ENCODE measurements at places on chromosomes 13 and 19. TPM values are rescaled to one million over a fixed set of nuclear protein-coding genes. Genes with fewer than 3 reads are reported as not detected.
A peak's percentile ranks its signal among the peaks of the same experiment; 100 is the strongest.

Gene ADGRE3
- total RNA-seq: not detected

GRCh38 chr13:112179995-112180394 is 113.0 kb downstream of the SOX1 start:
- H3K4me3 ChIP-seq: no peak overlapping the region
- H3K4me1 ChIP-seq: peaks cover 9% of the 10 kb centered on the region
- H3K27me3 ChIP-seq: no peaks in the 10 kb centered on the region
- DNase-seq: no peak
- H3K27ac ChIP-seq: no peak overlapping the region

Gene ZNF544
- total RNA-seq: 38.8 TPM

Gene CYP2F1
- total RNA-seq: not detected

Gene CGB3
- total RNA-seq: not detected

Gene CEACAM16
- not detected for total RNA-seq

DNA sequence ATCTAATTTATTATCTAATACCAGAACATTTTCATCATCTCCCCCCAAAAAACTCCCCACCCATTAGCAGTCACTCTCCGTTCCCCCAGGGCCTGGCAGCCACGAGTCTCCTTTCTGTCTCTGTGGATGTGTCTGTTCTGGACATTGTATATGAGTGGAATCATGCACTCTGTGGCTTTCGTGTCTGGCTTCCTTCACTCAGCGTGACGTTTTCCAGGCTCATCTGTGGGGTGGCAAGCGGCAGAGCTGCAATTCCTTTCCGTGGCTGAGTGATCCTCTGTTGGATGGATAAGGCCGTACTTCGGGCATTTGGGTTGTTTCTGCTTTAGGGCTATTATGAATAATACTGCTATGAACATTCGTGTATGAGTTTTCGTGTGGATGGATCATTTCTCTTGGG is 3.1 kb downstream of the AP2S1 start:
- DNase-seq: no peak
- no peak overlapping the region for H3K27ac ChIP-seq
- H3K36me3 ChIP-seq: peaks cover 44% of the 10 kb centered on the region
- H3K27me3 ChIP-seq: no peaks in the 10 kb centered on the region
- peaks cover 15% of the 10 kb centered on the region for H3K4me1 ChIP-seq

DNA sequence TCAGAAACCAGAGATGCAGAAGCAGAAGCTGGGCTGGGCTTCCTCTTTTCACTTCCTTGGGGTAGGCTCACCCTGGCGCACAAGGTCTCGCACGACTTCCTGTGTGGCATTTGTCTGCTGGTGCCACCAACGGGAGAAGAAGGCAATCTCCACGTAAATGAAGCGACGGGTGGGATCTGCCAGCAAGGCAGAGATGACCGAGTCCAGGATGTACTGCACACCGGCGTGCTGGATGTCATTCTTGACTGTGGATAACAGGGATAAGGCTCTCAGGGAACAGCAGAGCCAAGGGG is 1.3 kb downstream of the MAN2B1 start:
- no peaks in the 10 kb centered on the region for H3K27me3 ChIP-seq
- H3K4me1 ChIP-seq: peaks cover 34% of the 10 kb centered on the region
- peaks cover 55% of the 10 kb centered on the region for H3K36me3 ChIP-seq
- peak overlapping the region; percentile 20 for H3K27ac ChIP-seq

Gene UBL3
- 30.2 TPM for total RNA-seq

Gene ZNF440
- 5.5 TPM for total RNA-seq

Gene CD33
- 3.0 TPM for total RNA-seq

DNA sequence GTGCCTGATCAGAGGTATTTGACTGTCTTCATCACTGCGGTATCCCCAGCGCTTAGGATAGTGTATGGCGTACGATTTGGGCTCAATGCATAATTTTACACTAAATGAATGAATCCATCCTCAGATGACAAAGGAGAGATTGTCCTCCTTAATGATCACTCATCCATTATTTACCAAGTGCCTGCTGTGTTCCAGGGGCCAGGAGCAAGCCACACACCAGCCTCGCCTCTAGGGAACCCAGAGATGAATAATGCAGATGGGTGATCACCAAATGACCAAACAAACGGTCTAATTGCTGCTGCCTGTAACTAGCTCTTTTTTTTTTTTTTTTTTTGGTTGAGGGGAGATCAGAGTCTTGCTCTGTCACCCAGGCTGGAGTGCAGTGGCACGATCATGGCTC is 5.9 kb upstream of the GPR32 start:
- H3K4me1 ChIP-seq: no peaks in the 10 kb centered on the region
- no peaks in the 10 kb centered on the region for H3K36me3 ChIP-seq
- peaks cover 75% of the 10 kb centered on the region for H3K27me3 ChIP-seq
- no peak for DNase-seq

DNA sequence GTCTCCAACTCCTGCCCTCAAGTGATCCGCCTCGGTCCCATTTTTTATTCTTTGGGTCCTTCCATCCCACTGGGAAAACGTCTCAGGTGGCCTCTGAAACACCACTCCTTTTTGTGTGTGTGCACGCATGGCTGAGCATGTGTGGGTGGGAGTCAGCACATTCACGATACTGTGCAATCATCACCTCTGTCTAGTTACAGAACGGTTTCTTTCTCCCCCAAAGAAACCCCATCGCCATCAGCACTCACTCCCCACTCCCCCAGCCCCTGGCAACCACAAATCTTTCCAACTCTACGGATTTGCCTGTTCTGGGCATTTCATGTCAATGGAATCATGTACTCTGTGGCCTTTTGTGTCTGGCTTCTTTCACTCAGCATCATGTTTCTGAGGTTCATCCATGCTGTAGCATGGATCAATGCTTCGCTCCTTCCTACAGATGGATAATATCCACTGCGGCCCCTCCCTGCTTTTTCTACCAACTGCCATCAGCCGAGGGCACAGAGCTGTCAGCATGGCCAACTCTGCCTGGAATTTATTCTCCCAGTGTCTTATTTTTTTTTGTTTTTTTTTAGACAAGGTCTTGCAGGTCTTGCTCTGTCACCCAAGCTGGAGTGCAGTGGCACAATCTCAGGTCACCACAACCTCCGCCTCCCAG is 9.7 kb downstream of the F2RL3 start:
- no peak overlapping the region for H3K27ac ChIP-seq
- peaks cover 32% of the 10 kb centered on the region for H3K4me1 ChIP-seq
- H3K4me3 ChIP-seq: peak overlapping the region; percentile 64
- H3K27me3 ChIP-seq: no peaks in the 10 kb centered on the region
- H3K36me3 ChIP-seq: no peaks in the 10 kb centered on the region

DNA sequence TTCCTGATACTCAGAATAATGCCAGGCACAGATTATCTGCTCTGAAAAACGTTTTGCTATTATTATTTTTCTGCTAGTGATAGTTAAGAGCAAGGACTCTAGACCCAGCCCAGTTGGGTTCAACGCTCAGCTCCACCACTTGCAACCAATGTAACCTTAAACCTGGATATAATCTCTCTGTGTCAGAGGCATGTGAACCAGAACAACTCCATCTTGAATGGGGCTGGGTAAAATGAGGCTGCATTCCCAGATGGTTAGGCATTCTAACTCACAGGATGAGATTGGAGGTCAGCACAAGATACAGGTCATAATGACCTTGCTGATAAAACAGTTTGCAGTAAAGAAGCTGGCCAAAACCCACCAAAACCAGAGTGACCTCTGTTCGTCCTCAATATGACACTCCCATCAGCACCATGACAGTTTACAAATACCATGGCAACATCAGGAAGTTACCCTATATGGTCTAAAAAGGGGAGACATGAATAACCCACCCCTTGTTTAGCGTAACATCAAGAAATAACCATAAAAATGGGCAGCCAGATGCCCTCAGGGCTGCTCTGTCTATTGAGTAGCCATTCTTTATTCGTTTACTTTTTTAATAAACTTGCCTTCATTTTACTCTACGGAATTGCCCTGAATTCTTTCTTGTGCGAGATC is 13.6 kb downstream of the FAM187B start:
- no peak overlapping the region for H3K4me3 ChIP-seq
- peaks cover 22% of the 10 kb centered on the region for H3K4me1 ChIP-seq
- H3K27ac ChIP-seq: no peak overlapping the region
- H3K36me3 ChIP-seq: no peaks in the 10 kb centered on the region
- no peaks in the 10 kb centered on the region for H3K27me3 ChIP-seq
